ENCODE measurements at places on chromosomes 6 and 20. TPM values are rescaled to one million over a fixed set of nuclear protein-coding genes. Genes with fewer than 3 reads are reported as not detected.

- no peak overlapping the region for H3K4me3 ChIP-seq
- H3K4me1 ChIP-seq, result no peaks in the 10 kb centered on the region
- H3K36me3 ChIP-seq, result no peaks in the 10 kb centered on the region
- no peak for DNase-seq
- no peak overlapping the region for H3K27ac ChIP-seq
These were observed 826.6 kb downstream of the MAFB start for GRCh38 chr20:39862470-39862891.

- H3K4me3 ChIP-seq, result no peak overlapping the region
- no peaks in the 10 kb centered on the region for H3K27me3 ChIP-seq
- H3K27ac ChIP-seq, result no peak overlapping the region
These were observed 46.8 kb downstream of the AIG1 start for GRCh38 chr6:143107440-143107839.

Gene RBPJL
- not detected for total RNA-seq

Gene OR2H2
- total RNA-seq, result not detected

Data from vagina (tissue), 2 donors.